ENCODE measurements at places on chromosomes 12 and 14. TPM values are rescaled to one million over a fixed set of nuclear protein-coding genes. Genes with fewer than 3 reads are reported as not detected.

MRPL51 gene
- total RNA-seq: 205 TPM

TCL1B gene
- not detected for total RNA-seq

TRIM9 gene
- 0.09 TPM for total RNA-seq

PMCH gene
- total RNA-seq: not detected

B3GNT4 gene
- total RNA-seq: 1.6 TPM

SIX6 gene
- not detected for total RNA-seq

ADGRD1 gene
- total RNA-seq: 11.7 TPM

TMEM30B gene
- total RNA-seq: 0.04 TPM

EGLN3 gene
- total RNA-seq: 13.0 TPM

NEDD8 gene
- 142 TPM for total RNA-seq
